HEK293T (cell line): ENCODE measurements at places on chromosomes 2 and 18.

- no peak for DNase-seq
Measured at GRCh38 chr2:60318544-60318943, 234.9 kb downstream of the BCL11A start.

DNA sequence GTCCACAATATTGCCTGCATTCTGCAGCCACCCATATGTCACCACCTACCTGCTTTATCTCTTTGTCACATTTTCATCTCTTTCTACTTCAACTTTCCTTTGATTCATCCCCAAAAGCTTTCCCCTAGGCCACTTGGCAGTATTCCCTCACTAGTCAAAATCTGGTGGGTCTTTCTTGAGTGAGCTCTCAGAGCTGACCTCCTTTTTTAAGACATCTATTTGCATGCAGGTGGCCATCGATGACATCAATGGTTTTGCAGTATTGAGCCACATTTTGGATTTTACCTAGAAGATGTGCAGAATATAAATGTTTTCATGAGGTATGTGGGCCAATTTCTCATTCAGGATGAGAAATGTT lies 133.4 kb upstream of the REG3A start:
- DNase-seq, result no peak

DNA sequence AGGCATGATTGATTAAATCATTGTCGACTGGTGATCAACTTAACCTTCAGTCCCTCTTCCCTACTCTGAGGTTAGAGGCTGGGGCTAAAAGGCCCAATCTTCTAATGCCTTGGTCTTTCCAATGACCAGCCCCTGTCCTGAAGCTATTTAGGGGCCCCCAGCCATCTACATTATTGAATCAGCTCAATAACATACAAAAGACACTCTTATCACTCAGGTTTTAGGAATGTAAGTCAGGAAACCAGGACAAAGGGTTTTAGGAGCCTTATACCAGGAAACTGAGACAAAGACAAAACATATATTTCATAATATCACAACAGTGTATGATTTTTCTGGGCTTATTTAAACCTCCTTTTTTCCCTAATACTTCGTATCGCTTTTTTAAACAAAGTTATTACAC lies 198.6 kb downstream of the RNF152 start:
- DNase-seq, result no peak

DNA sequence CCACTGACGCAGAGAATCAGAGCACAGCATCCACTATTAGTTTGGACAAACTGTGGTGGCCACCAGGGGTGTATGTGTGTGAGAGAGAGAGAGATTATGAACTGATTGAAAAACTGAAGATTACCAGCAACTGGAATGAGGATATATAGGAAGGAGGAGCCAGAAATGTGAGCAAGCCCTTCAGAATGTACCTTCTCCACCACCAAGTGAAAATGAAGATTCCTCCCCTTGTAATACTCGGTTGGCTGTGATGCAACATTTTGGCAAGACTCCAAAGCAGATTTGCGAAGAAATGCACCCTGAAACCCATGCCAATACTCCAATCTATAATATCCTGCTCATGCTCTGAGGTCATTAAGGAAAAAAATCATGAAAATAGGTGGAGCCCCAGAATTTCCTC lies 121.2 kb upstream of the SLC35G4 start:
- no peak for DNase-seq

DNA sequence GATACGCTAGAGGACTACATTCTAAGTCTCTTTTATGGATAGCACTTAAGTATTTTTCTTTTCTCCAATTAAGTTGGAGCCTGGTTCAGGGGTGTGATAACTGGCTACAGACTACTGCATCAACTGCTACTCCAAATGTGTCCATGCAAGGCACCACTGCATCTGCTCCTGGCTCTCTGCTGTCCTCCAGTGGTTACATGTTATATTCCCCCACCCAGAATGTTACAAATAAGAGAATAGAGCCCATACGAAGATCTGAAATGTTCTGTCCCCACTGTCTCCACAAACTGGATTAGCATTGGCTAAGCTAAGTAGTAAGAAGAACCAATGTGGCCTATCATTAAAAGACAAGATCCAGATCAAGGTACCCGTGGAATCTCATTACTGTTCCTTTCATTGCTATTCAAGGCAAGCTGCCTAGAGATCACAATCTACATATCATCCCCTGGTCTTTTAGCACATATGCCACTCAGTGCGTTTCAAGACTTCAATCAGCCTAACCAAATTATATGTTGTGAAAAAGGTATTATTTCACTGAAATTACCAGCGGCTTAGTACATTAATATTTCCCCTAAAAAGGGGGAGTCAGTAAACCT lies 308.3 kb upstream of the SLC8A1 start:
- DNase-seq, result peak; percentile 57

DNA sequence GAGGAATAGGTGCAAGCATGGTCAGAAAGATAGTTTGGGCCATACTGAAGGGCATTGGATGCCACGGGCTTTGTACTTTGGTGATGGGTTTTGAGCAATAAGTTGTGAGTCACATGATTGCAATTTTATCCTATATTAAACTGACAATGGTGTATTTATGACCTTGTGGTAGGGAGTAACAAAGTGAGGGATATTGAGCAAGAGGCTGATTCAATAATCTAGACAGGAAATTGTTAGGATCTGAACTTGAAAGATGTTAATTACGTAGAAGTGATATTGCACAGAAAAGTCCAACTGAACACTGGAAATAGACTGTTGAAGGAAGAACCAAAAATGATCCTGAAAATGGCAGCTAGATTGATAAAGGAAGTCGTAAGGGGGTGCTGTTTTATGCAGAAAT lies 46.6 kb upstream of the TCF4 start:
- no peak for DNase-seq

- DNase-seq, result no peak
Measured at GRCh38 chr2:40160751-40161218, 291.1 kb downstream of the SLC8A1 start.

DNA sequence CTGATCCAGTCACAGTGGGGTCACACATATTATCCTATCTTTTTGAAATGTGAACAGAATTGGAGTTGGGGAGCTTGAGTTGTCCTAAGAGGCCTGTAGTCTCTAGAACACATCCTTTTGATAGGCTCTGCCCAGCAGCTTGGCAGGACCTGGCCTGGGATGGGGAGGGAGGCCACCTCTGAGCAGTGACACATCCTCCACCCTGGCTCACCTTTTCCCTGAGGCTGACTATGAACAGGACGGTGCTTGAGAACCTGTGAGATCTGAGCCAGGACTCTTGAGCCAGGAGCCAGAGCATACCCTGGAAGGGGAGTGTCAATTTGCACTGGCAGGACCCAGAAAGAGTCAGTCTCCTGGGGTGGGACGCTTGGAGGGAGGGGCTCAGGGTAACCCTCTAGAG lies 17.7 kb upstream of the ATP6V1B1 start:
- no peak for DNase-seq

GRCh38 chr2:25844089-25844488 lies 34.2 kb downstream of the ASXL2 start:
- DNase-seq, result no peak

GRCh38 chr2:151975460-151976414 lies 123.1 kb downstream of the CACNB4 start:
- DNase-seq, result no peak

DNA sequence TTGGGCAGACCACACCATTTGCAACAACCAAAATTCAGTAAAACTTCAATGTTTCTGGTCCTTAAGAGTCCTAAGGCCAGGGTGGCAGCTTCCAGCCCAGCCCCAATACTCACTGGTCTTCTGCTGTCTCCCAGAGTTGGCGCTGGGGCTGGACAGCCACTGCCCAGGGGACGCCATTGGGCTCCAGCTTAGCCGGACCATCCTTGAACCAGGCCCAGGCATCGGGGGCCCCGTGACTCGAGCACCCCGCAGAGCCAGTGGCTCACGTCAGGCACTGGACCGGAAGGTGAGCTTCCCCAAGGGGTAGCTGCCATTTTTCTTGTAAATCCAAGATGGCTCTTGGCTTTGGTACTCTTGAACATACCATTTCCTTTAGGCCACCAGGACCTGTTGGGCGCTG lies 21.8 kb downstream of the SNED1 start:
- DNase-seq, result no peak

- no peak for DNase-seq
Measured at GRCh38 chr2:181672255-181673008, 7.9 kb downstream of the NEUROD1 start.

DNA sequence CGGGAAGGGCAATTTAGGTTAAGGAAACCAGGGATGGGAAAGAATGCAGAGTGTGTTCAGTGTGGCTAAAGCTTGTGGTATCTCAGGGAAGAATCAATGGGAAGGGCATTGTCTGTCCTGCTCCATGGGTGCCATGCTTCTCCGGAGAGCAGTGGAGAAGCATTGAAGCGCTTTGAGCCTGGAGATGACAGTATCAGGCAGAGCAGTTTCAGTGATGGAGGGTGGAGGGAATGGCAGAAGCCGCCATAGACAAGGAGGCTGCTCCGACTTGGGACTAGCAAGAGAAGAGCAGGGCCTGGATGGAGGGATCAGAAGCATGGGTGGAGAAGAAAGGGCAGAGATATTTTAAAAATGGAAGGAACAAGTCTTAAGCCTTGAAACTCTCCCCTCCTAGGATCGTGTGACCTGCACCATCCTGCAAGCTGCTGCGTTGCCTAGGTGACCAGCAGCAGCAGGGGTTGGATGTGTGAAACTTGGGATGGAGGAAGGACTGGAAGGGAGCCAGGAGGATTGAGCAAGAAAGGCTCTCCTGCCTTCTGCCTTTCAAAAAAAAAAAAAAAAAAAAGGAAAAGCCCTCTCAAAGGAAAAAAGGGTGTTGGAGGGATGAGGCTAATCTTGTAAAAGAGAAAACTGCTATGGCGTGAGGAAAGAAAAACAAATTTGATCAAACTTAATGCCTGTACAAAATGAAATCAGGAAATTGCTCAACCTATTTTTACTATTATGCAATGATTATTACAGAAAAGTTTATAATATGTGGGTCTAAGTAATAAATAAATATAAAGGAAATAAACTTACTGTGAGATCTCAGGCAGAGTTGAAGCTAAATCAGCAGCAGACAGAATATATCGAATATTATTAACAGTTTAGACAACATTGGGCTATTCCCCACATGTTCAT lies 493.8 kb upstream of the NRP2 start:
- DNase-seq, result no peak

- DNase-seq, result no peak
Measured at GRCh38 chr2:110881908-110882307, 149.5 kb downstream of the ACOXL start.

DNA sequence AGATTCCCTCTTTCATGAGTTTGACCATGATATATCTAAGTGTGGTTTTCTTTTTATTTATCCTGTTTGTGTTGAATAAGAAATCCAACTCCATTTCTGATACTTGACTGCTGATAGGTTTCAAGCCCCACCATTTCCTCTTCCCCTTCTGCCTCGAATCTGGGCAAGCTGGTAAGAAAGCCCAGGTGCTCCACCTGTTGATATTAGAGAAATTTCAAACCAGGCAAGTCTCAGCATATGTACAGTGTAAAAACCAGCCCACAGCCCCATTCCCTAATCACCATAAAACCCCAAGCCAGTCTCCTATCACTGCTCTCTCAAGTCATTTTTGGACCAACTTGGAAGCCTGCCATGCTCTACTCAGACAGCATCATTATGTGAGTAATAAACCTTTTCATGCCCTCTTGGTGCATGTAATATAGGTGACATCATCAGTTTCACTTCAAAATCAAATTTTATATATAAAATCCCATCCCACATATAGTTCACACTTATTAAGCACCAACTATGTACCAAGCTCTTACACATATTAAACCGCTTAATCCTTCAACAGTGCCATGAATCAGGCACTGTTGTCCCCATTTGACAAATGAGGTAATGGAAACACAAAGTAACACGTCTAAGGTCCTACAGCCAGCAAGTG lies 46.6 kb downstream of the SMAD2 start:
- no peak for DNase-seq

- DNase-seq, result no peak
Measured at GRCh38 chr2:215019085-215019484, 119.3 kb downstream of the ABCA12 start.

GRCh38 chr2:68426848-68427579 lies 40.1 kb downstream of the FBXO48 start:
- DNase-seq, result no peak
